Vagina (tissue), 2 donors: ENCODE measurements at places on chromosomes 1 and 21. TPM values are rescaled to one million over a fixed set of nuclear protein-coding genes. Genes with fewer than 3 reads are reported as not detected.

DNA sequence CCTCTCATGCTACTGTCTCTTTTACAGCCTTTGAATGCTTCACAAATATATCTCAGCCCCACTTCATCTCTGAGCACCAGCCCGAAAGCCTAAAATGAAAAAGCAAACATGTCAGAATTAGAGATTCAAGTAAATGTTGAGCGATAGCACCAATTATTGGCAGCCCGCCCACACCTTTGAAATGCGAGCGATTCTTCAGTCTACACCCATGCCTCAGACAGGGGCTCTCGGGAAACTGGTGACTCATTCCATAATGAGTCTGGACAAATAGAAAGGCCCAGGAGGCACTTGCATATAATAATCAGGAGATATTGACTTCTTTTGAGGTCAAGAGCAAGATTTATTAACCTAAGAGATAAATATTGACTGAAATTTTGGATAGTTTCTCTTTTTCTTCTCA, 487.3 kb upstream of the PTBP2 start:
- no peak for DNase-seq
- H3K4me3 ChIP-seq, result no peak overlapping the region

- H3K4me3 ChIP-seq, result no peak overlapping the region
- no peaks in the 10 kb centered on the region for H3K4me1 ChIP-seq
- H3K27me3 ChIP-seq, result no peaks in the 10 kb centered on the region
- H3K27ac ChIP-seq, result no peak overlapping the region
These were observed 143.5 kb downstream of the ELAVL4 start for GRCh38 chr1:50252196-50252595.

DNA sequence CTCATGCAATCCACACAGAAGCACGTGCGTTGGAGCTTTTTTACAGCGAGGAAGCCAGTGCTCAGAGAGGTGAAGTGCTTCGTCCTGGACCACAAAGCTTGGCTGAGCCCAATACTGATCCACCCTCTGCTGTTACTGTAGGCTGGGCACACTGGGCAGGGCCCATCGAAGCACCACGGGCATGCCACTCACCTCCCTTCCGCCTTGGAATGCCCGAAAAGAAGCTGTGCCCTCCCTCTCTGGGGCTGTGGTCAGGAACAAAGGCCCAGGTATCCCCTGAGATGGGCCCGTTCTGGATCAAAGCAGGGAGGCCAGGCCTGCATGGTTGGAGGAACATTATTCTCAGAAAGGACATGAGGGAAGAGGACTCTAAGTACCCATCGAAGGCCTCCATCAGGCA, 206.7 kb upstream of the C1orf174 start:
- H3K4me3 ChIP-seq, result no peak overlapping the region
- no peak for DNase-seq
- no peak overlapping the region for H3K27ac ChIP-seq

DNA sequence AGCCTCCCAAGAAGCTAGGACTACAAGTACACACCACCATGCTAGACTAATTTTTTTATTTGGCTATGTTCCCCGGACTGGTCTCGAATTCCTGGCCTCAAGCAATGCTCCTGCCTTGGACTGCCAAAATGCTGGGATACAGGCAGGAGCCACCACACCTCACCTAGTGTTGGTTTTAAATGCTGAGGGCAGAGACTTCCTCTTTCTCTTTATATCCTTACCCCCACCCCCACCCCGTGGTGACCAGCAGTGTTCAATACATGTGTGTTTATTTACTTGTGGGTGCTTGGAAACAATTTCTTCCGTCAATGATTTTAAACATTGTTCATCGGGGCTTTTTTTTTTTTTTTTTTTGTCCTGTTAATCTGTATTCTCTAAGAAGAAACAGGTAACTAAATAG, 158.9 kb downstream of the ZBTB18 start:
- no peak overlapping the region for H3K4me3 ChIP-seq
- H3K36me3 ChIP-seq, result no peaks in the 10 kb centered on the region
- no peak overlapping the region for H3K27ac ChIP-seq
- H3K4me1 ChIP-seq, result peaks cover 32% of the 10 kb centered on the region
- H3K27me3 ChIP-seq, result no peaks in the 10 kb centered on the region
- no peak for DNase-seq

GRCh38 chr1:14543191-14543840, 55.2 kb upstream of the KAZN start:
- H3K27me3 ChIP-seq, result no peaks in the 10 kb centered on the region
- H3K36me3 ChIP-seq, result no peaks in the 10 kb centered on the region
- no peak for DNase-seq
- peak overlapping the region; percentile 67 for H3K27ac ChIP-seq

DNA sequence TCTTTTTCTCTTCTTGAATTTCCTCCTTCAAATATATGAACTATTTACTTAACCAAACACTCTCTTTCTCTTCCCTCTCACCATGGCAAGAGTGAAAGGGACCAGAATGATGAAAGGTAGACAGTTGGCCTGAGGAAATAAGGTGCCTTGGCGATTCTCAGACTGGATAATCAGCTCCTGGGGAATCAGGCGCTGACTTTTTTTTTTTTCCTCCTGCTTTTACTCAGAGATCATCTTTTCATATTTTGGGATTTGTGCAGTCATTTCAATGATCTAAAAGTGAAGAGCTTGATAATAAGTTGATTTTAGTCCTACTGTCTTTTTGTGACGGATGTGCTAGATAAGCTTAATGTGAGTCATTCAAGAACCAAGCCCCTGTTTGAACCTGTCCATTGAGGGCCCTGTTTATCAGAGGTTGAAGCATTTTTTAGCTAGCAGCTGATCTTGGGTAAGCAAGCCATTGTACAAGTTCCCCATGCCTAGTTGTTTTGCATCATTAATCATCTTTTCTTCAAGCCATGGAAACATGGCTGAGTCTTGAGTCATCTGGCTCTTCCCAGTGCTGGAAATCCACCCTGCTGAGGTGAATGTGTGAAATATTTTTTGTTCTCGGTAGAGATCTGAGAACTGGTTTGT, 40.8 kb downstream of the ITSN1 start:
- H3K4me3 ChIP-seq, result no peak overlapping the region
- no peaks in the 10 kb centered on the region for H3K27me3 ChIP-seq
- H3K27ac ChIP-seq, result no peak overlapping the region
- no peaks in the 10 kb centered on the region for H3K36me3 ChIP-seq

GIPC2 gene
- total RNA-seq, result 2.7 TPM

GRCh38 chr1:1334835-1335234, 3.8 kb downstream of the TAS1R3 start:
- no peak for DNase-seq
- no peaks in the 10 kb centered on the region for H3K27me3 ChIP-seq
- peaks cover 36% of the 10 kb centered on the region for H3K4me1 ChIP-seq
- H3K27ac ChIP-seq, result no peak overlapping the region

DNA sequence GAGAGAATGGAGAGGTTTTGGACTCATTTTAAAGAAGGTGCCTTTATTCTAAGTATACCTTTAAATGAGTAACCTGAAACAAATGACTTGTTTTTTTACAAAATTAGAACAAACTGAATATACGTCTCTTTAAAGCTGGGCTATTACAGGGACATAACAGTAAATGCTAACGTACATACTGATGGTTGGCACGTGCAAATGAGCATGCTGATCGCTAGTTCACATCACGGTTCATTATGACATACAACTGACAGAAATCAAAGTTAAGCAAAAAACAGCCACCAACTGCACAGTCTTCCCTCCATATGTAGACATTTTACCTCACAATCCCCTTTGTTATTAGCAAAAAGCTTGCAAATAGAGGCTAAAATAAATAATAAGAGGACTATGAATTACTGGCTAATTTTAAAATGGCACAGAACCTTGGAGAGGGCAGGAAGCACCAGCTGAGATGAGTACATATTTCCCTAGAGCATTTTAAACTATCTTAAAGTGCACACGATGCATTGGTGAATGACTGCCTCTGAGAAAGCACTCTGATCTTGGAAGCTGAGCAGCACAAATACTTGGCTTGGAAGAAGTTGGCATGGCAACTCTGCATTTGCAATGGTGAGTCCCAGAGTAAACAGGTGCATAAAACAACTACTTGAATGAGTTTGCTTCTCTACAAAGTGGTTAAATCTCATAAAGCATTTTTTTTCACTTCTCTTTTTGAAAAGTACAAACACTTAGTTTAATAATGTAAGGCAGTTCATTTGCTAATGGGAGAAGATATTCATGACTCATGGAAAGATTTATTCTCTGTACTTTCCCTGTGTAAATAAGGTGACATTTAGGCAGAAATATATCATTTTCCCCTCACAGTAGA, 204.7 kb downstream of the LHX8 start:
- DNase-seq, result no peak
- no peaks in the 10 kb centered on the region for H3K4me1 ChIP-seq
- H3K4me3 ChIP-seq, result no peak overlapping the region
- H3K36me3 ChIP-seq, result no peaks in the 10 kb centered on the region

- no peaks in the 10 kb centered on the region for H3K36me3 ChIP-seq
- no peak for DNase-seq
- H3K27me3 ChIP-seq, result no peaks in the 10 kb centered on the region
- no peak overlapping the region for H3K4me3 ChIP-seq
- no peaks in the 10 kb centered on the region for H3K4me1 ChIP-seq
These were observed 816.4 kb downstream of the KCNT2 start for GRCh38 chr1:195791796-195792195.

- no peak for DNase-seq
- H3K36me3 ChIP-seq, result peaks cover 34% of the 10 kb centered on the region
- no peak overlapping the region for H3K4me3 ChIP-seq
- H3K4me1 ChIP-seq, result peaks cover 28% of the 10 kb centered on the region
- no peak overlapping the region for H3K27ac ChIP-seq
These were observed 161.8 kb downstream of the CLIC6 start for GRCh38 chr21:34830386-34831170.

DNA sequence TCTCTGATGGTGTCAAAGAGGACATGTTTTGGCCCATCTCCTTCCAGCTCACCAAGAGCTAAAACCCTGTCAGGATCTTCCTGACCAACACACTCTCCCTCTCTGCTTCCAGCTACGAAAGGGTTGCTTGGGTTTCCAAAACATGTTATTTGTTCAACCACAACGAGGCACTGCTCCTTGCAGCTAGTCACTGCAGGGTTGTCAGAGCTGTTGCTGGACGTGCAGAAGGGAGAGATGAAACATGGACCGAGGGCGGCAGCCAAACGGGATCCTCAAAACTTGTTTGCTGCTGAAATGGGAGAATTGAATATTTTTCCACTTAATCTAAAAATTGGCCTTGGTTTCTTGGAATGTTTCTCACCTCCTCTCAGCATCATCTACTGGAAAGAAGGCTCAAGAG, 12.4 kb downstream of the ZBTB18 start:
- H3K4me3 ChIP-seq, result no peak overlapping the region
- no peak for DNase-seq
- H3K27me3 ChIP-seq, result no peaks in the 10 kb centered on the region
- H3K27ac ChIP-seq, result no peak overlapping the region

RRP1 gene
- 18.2 TPM for total RNA-seq

- no peak overlapping the region for H3K27ac ChIP-seq
- H3K27me3 ChIP-seq, result no peaks in the 10 kb centered on the region
- peak; percentile 42 for DNase-seq
- H3K4me3 ChIP-seq, result no peak overlapping the region
- no peaks in the 10 kb centered on the region for H3K4me1 ChIP-seq
- H3K36me3 ChIP-seq, result no peaks in the 10 kb centered on the region
These were observed 7.3 kb downstream of the GNG4 start for GRCh38 chr1:235642011-235642942.

DYRK3 gene
- total RNA-seq, result 5.9 TPM

MRPL37 gene
- total RNA-seq, result 45.9 TPM

GRCh38 chr1:15538771-15539170, 12.1 kb downstream of the DNAJC16 start:
- no peak overlapping the region for H3K4me3 ChIP-seq
- H3K27ac ChIP-seq, result no peak overlapping the region
- H3K36me3 ChIP-seq, result peaks cover 59% of the 10 kb centered on the region
- no peaks in the 10 kb centered on the region for H3K4me1 ChIP-seq
- no peaks in the 10 kb centered on the region for H3K27me3 ChIP-seq

GRCh38 chr1:10339815-10340214, 59.0 kb upstream of the PGD start:
- peaks cover 44% of the 10 kb centered on the region for H3K36me3 ChIP-seq
- H3K4me1 ChIP-seq, result no peaks in the 10 kb centered on the region
- no peak overlapping the region for H3K4me3 ChIP-seq

- no peak for DNase-seq
- H3K4me1 ChIP-seq, result peaks cover 40% of the 10 kb centered on the region
- no peaks in the 10 kb centered on the region for H3K36me3 ChIP-seq
These were observed 3.4 kb downstream of the IGSF21 start for GRCh38 chr1:18110968-18111367.

DNA sequence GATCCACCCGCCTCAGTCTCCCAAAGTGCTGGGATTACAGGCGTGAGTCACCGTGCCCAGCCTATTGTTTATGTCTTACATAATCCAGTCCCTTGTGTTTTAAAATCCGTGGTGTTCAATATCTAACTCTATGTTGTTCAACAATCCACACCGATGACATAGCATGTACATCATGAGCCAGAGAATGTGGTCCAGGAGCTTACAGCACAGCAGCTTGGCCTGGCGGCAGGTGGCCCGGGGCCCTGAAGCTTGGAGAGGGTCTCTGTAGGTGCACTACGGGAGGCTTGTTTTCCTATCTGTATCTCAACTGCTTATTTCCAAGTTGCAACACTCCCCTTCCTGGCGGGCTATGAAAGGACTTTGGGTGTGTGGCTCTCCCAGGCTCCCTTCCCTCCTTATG, 138.4 kb downstream of the ADSS2 start:
- H3K36me3 ChIP-seq, result no peaks in the 10 kb centered on the region
- no peak overlapping the region for H3K4me3 ChIP-seq
- H3K27ac ChIP-seq, result no peak overlapping the region
- H3K27me3 ChIP-seq, result no peaks in the 10 kb centered on the region
- H3K4me1 ChIP-seq, result peaks cover 19% of the 10 kb centered on the region

DNA sequence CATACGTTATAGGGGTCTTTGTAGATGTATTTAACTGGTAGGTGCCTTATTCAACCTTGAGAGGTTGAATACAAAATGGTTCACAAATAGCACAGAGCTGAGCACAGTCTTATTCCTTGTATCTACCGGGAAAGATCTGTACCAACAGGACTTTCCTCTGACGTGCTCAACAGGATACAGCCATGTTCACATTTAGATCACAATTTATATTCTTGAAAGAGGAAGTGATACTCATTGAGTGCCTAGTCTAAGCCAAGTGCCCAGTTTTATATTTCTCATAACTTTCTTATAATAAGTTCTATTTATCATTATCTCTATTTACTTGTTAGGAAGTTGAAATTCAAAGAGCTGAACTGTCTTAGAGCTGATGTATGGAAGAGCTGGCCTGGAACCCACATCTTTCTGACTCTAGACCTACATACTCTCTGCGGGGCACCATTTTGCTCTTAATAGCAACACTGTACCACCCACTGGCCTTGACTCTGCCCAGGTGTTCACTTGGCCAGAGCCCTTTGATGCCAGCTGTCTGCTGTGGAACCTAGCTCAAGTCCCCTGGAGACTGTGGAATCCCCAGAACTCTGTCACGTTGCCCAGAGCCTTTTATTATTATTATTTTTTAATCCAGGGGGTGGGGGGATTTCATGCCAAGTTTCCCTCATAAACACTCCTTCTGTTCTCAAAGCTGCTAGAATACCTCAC, 156.2 kb downstream of the TPR start:
- no peak overlapping the region for H3K4me3 ChIP-seq
- no peaks in the 10 kb centered on the region for H3K27me3 ChIP-seq
- DNase-seq, result no peak
- no peaks in the 10 kb centered on the region for H3K4me1 ChIP-seq
- H3K27ac ChIP-seq, result no peak overlapping the region

SYPL2 gene
- total RNA-seq, result 1.5 TPM
